ENCODE measurements at places on chromosomes 5 and 9.

DNA sequence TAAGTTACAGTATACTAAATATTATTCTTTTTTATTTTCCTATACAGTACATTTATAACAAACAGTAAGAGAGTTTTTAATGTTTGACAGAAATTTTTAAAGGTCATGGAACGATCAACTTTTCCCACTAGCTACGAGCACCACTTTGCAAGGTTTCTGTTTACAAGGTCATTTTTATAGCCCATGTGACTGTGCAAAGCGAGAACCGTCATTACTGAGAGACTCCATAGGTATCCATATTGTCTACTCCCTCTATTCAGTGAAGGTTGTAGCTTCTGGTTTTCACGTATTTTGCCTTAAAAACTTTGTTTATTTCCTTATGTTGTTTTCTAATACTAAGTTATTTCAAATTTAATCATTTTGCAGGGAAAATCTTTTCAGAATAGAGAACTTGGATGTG lies 186.3 kb upstream of the RGMB start:
- no peak for DNase-seq

- DNase-seq, result no peak
Observed at GRCh38 chr9:5185220-5185840, at the start of gene INSL6. Gene INSL6, minus strand, starts transcription at chr9:5185639. Its CDS starts 37 bp downstream, at chr9:5185602.

DNA sequence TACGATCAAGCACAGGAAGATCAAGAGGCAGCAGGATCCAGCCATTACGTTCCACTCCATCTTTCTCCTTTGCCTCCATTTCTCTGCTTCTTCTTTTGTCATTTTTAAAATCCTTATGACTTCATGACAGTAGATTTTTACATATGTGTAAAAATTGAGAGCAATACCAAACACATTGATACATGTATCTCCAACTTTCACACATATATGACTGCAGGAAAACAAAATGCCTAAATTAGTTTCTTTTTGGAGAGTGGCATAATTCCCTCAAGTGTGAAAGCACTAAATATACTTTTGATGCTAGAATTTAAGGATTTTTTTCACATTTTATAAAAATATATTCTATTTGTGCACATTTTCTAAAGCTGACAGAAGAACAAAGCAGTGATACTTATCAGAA lies 8.6 kb upstream of the ZNF608 start:
- DNase-seq, result peak; percentile 59

DNA sequence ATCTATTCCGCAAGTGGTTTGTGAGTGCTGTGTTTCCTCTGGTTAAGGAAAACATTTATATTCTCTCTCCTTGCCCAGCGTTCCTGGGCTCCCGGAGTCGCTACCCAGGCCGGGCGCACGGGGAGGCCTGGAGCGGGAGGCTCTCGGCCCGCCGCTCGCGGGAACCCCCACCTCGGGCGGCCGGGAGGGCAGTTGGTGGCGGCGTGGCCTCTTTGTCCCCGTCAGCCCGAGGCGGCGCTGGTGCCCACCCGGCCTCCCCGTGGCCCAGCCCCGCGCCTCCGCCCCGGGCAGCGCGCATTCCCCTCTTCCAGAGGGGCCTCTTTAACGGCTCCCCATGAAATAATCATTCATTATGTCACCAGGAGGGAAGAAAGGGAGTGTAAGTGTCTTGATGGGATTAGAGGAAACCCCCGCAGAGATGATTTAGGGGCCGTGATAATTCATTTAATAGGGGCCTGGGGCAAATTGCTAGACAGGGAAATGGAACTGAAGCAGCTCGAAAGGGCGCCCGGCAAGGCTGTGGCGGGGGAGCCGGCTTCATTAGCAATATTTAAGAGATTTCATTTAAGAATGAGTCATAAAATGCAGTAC lies 181.9 kb upstream of the TBCA start:
- DNase-seq, result peak; percentile 21

GRCh38 chr5:148653836-148654781 lies at the start of gene HTR4:
Gene HTR4, minus strand, starts transcription at chr5:148654527. Its CDS starts 17,513 bp downstream, at chr5:148637014.
- peak; percentile 23 for DNase-seq

DNA sequence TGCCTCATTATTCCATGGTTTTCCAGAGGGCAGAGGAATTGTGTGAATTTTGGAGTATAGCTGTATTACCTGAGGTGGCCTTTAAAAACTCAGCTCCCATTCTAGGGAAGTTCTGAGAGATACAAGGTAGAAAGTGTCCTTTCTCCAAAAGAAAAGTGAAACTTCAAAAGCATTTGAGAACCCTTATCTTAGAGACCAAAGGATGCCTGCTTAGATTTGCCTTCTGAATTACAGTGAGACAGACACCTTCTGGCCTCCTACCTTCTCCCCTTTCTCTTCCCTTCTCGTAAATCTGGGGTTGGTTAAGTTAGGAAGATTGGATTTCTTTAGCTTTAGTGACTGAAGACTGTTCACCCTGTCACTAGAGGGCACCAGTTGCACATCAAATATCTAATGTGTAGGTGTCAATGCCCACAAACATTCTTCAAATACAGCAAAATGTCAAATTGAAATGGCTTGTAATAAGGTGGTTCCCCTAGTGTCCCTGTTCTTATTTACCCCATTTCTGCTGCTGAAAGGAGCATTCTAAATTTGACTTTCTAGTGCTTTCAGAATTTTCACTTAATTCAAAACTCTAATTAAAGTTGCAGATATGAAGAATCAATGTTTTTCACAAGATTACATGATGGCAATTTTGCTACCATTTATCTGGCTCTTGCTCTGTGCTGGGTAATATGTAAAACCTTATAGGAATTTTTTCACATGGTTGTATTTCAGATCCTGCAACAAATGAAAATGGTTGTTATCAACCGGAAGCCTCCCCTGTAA lies 46.7 kb downstream of the PRRC1 start:
- peak; percentile 73 for DNase-seq

- DNase-seq, result no peak
Observed at GRCh38 chr9:111349766-111350165, 19.7 kb upstream of the OR2K2 start.

- DNase-seq, result peak; percentile 36
Observed at GRCh38 chr5:140821375-140822280, at the start of gene PCDHA5. Gene PCDHA5, plus strand, starts transcription at chr5:140821613.

GRCh38 chr5:168642019-168642418 lies 62.9 kb upstream of the PANK3 start:
- DNase-seq, result no peak

GRCh38 chr5:90477073-90477472 lies 2.4 kb downstream of the POLR3G start:
- no peak for DNase-seq

DNA sequence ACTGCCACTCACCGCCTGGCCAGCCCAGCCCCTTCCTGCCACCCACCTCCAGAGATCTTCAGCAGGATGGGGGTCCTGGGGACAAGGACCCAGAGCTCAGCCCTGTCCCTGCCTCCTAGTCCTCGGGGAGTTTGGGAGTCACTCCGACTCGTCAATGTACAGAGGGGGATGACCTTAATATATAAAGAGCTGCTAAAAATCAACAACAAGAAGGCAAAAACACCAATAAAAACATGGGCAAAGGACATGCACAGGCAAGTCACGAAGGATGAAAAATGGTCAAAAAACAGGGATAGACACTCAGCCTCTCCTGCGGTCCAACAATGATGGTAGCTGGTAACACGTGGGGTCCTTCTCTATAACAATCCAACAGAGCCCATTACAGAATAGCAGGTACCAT lies 4.7 kb upstream of the ASB6 start:
- no peak for DNase-seq

DNA sequence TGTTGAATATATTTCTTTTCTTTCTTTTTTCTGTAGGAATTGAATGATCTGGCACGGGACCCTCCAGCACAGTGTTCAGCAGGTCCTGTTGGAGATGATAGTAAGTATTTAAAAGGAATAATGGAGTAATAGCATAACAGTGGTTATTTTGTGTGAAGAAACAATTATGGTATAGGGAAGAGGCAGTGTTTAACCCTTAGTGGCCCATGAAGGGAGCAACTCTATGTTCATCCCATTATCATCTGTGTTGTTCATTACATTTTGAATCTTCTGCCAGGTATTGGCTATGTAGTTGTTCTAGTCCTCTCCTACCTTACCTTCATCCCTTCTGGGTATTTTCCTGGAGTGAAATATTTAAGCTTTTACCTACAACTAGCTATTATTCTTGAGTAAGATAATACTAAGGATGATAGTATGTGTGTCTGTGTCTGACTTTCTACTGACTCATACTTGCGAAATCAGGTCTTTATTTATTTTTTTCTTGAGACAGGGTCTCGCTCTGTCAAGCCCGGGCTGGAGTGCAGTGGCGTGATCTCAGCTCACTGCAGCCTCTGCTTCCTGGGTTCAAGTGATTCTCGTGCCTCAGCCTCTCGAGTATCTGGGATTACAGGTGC lies 39.3 kb downstream of the UBE2D2 start:
- DNase-seq, result no peak

DNA sequence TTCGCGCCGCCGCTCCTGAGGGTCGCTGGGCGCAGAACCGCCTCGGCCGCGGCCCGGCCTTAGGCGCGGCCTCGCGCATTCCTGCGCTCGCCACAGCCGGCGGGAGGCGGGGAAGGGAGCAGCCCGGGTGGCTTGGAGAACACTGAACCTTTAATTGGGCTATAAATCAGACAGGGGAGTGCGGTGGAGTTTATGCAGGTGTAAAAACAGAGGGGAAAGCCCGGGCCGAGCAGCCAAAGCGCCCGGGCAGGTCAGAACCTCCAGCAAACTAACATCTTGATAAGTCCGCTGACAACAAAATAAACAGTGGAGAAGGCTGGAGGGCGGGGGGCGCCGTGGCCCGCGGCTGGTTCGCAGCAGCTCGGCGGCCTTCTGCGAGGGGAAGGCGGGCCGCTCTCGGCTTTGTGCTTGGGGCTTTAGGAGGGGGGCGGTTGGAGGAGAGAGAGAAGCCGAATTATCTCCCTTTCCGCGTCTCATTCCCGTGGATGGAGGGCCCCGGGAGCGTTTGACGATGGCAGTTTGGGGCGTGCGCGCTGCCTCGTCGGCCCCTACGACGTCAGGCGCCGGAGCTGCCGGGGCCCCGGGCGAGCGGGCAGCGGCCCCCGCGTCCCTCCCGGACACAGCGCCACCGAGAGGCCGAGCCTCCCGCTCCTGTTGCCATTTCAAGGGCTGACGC lies 11.3 kb downstream of the FOXD1 start:
- peak; percentile 43 for DNase-seq

GRCh38 chr5:107184066-107184465 lies 486.7 kb downstream of the EFNA5 start:
- no peak for DNase-seq

DNA sequence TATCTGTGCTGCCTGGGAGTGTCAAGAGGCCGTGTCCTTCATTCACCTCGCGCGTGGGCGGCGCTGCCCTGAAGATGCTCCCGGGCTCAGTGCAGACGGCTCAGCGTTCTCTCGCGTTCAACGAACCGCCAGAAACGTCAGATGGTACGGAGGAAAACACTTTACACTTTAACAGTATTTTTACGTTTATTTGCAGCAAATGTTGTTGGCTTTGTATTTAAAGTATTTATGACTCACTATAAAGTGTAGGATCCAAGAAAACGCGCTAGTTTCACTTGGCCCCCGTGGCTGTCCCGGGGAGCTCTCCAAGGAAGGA lies 544 bp upstream of the ERCC6L2 start:
- DNase-seq, result peak; percentile 69

GRCh38 chr9:68777070-68777763 lies 72.2 kb downstream of the PIP5K1B start:
- DNase-seq, result no peak

- DNase-seq, result no peak
Observed at GRCh38 chr5:153960269-153961215, 78.2 kb downstream of the FAM114A2 start.

- DNase-seq, result no peak
Observed at GRCh38 chr9:99076483-99077171, 28.3 kb upstream of the TGFBR1 start.

GRCh38 chr5:173823721-173824567 lies 64.2 kb upstream of the CPEB4 start:
- DNase-seq, result no peak

DNA sequence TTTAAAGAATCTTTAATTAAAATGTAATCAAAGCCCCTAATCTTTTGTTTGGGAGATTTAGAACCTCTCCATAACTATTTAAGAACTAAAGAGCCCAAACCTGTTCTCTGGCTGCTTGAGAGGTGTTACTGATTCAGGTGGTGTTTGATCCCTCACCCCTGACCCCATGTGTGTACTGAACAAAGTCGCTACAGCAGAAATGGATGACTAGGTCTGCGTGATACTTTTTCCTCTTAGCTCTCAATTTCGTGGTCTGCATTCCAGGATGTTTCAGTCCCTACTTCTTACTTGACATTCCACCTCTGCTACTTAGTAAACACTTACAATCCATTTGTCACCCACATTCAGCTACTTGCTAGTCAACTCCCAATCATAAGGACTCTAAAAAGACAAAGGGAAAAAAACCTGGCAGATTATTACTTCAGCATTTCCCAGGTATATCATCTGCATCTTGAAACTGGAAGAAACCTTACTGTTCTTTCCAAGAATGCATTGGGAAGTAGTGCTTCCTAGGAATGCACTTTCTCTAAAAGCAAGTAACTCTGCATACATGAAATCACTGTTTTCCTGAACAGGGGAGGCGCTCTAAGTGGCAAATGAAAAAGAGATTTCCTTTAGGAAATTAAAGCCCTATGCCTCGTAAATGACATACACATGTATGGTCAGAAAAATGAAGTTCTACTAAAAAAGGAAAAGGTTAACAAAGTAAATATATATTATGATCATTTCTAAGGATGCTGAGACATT lies 1091.6 kb downstream of the PTPRD start:
- DNase-seq, result no peak

DNA sequence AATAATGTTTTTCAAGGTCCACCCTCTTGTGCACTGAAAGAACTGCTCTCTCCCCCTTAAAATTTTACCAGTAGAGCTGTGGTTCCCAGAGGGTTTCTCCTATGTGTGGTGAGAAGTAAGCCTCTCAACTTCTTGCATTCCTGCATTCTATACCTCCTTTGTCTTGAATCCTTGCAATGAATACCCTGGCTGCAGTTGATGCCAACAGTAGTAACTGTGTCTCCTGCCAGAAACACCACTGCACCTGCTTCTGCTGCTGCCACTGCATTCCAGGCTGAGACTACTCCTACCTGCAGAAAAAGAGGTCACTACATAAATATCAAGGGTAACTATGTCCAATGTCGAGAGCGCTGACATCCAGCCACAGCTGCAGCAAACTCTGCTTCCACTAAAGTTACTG lies 203.7 kb downstream of the TMEM167A start:
- DNase-seq, result no peak

DNA sequence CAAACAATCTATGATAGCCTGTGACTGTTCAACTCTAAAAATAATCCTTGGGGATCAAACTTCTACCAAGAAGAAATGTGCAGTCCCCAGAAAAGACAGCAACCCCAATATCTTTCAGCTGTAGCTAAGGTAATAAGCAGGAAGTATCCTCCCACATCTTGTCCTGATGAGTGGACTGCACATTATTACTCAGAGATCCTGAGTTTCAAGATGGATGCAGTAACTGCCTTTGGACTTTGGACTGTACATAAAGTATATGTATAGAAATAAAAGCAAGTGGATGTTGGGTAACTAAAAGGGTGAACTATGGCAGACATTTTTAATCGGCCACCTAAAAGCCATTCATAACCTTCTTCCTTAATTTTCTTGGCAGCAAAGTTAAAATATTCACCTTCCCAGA lies 45.1 kb downstream of the SMIM23 start:
- no peak for DNase-seq
